ENCODE measurements at places on chromosomes 7 and 10. TPM values are rescaled to one million over a fixed set of nuclear protein-coding genes. Genes with fewer than 3 reads are reported as not detected.

GRCh38 chr7:33428415-33428814, 299.1 kb downstream of the BBS9 start:
- DNase-seq: no peak

GRCh38 chr7:16594061-16594460, 51.5 kb downstream of the ANKMY2 start:
- DNase-seq: no peak

GRCh38 chr10:97849687-97850402, at the start of gene GOLGA7B:
GOLGA7B (plus strand) TSS chr10:97849843; CDS start chr10:97850304, 461 bp downstream.
- DNase-seq: peak; percentile 93

DNA sequence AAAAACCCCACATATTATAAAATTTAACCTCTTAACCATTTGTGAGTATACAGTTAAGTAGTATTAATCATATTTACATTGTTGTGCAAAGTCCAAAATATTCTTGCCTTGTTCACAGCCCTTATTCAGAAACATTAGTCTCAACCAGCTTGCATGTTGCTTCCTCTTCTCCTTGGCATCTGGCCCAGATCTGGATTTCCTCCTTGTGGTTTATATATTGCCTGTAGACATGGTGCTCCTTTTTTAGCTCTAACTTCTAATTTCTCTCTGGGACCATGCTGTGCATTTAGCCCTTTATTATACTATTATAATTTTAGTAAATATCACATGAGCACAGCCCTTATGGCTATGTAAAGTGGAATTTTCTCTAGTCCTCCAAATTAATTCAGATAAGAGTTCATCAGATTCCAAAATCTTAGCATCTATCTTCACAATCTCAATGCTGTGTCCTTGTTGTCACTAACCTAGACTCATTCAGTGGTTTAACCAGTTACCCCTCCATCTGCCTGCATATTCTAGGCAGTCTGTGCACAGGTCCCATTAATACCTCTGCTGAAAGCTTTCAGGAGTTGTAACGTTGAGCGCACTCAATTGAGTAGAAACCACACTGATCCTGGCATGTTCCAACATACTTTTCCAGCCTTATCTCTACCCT, 7.9 kb downstream of the CPED1 start:
- DNase-seq: no peak

DNA sequence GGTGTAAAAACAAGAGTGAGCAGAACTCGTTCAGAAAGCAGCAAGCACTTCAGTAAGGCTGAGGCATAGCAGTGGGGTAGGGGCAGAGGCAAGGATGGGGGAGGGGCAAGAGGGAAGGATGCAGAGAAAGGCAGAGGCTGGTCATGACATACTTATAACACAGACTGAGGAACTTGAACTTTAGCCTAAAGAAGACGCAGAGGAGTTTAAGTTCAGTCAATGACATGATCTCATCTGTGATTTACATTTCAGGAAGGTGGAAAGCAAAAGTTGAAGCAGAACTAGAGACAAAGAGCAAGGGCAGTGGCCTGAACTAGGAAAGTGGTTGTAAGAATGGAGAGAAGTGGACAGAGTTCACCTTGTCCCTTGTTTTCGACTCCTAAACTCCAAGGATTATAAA, 15.8 kb downstream of the MACC1 start:
- peak; percentile 69 for DNase-seq

Gene ABCB4
- 0.41 TPM for total RNA-seq
